T-helper 17 cell (primary cell): ENCODE measurements at places on chromosomes 7 and 10. TPM values are rescaled to one million over a fixed set of nuclear protein-coding genes. Genes with fewer than 3 reads are reported as not detected.

Gene SORCS1
- not detected for total RNA-seq

Gene LHPP
- 21.1 TPM for total RNA-seq

Gene CRHR2
- total RNA-seq, result not detected

Gene PDE1C
- not detected for total RNA-seq

Gene OPN4
- total RNA-seq, result not detected

Gene CYP2C8
- total RNA-seq, result 0.21 TPM

Gene GIMAP2
- total RNA-seq, result 68.2 TPM

Gene H2BK1
- 4.1 TPM for total RNA-seq

Gene TECTB
- not detected for total RNA-seq

Gene VIPR2
- not detected for total RNA-seq

Gene SP8
- total RNA-seq, result not detected

Gene PTF1A
- not detected for total RNA-seq

Gene C7orf33
- total RNA-seq, result not detected

Gene ACBD7
- total RNA-seq, result not detected

Gene PDE6C
- not detected for total RNA-seq
